ENCODE measurements at places on chromosomes 7 and 10.

- DNase-seq = no peak
Measured at GRCh38 chr10:86506062-86506461, 15.5 kb downstream of the WAPL start.

GRCh38 chr7:36639826-36640225 lies 84.5 kb downstream of the AOAH start:
- DNase-seq = peak; percentile 76

DNA sequence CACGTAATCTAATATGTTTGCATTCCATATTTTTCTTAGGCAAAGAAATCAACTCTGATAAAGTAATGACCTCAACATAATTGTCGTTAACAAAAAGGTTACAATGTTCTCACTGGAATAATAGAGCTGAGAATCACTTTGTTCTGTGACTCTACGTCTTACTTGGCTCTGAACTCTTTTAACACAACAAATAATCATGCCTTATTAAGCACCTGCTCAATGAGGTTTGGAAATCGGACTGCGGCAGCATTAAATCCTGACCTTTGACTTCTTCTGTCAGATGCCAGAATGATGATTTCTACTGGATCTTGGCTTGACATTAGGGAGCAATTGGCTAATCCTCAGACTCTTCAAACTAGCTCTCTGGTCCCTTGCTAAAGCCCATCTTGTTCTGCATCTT lies 233.6 kb downstream of the SEMA3D start:
- no peak for DNase-seq

- no peak for DNase-seq
Measured at GRCh38 chr10:119468542-119469324, 73.8 kb downstream of the RGS10 start.

DNA sequence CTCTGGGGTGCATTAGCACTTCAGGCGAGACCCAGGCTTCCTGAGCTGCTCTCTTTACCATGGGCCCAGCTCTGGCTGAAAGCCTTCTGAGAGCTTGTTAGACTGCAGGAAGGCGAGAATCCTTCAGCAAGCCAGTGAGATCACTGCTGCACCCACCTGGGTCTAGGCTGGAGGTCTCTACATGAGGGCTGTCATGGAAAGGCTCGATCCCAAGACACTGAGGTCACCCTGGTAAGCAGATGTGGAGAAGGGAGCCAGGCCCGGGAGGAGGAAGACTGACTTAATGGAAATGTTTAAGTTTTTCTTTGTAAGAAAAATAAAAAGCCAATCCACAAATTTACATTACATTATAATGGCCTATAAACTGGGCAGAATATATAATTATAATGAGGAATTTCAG lies 684.5 kb downstream of the TNS3 start:
- no peak for DNase-seq

DNA sequence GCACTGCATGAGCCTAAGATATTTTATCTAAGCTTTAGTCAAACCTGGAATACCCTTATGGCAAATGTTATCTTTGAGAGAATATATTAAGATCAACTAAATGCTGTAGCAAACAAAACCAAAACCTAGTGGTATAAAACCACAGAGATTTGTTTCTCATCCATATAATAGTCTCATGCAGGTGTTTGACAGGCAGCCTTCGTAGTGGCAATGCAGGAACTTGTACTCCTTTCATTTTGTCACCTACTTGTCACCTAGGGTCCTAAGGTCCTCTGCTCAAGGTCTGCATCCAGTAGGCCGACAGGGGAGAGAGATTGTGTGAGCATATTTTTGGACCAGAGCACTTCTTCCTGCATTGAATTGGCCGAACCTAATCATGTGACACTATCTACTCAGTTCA lies 352.6 kb downstream of the GPR37 start:
- DNase-seq = no peak

GRCh38 chr10:70549351-70549961 lies 53.1 kb downstream of the PRF1 start:
- DNase-seq = no peak

GRCh38 chr7:88689821-88690220 lies 69.7 kb upstream of the ZNF804B start:
- DNase-seq = no peak

DNA sequence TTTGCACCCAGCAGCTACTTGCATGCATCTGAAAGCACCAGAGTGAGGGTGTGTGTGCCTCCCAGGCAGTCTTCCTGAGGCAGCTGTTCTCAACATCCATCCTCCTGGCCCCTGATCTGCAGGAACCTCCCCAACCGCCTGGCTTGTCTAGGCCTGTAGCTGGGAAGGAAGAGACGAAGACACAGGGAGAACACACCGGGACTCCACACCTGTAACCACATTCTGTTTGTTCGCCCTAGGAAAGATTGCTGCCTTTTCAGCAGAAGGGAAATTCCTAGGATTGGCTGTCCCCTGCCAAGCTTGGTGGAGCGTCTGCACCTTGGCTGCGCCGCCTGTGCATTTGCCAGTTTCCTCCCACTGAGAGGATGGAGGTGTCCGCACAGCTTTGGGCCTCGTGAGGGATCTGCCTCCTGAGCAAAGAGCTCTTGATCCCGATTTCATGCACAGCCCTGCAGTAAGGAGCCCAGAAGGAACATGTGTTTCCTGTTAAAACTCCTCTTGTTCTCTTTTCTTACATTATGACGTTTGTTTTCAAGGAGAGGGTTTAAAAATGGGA lies 154.6 kb downstream of the TPST1 start:
- no peak for DNase-seq

DNA sequence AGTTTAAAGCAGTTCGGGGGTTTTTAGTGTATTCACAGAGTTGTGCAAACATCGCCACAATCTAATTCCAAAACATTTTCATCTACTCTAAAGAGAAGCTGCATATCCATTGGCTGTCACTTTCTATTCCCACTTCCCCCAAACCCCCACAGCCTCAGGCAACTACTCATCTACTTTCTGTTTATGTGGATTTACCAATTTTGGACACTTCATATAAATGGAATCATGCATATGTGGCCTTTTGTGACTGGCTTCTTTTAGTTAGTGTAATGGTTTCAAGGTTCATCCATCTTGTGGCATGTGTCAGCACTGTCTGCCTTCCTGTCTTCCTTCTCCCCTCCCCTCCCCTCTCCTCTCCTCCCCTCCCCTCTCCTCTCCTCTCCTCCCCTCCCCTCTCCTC lies 78.5 kb upstream of the FZD1 start:
- no peak for DNase-seq

GRCh38 chr7:95220328-95220727 lies 104.0 kb downstream of the PON1 start:
- no peak for DNase-seq

DNA sequence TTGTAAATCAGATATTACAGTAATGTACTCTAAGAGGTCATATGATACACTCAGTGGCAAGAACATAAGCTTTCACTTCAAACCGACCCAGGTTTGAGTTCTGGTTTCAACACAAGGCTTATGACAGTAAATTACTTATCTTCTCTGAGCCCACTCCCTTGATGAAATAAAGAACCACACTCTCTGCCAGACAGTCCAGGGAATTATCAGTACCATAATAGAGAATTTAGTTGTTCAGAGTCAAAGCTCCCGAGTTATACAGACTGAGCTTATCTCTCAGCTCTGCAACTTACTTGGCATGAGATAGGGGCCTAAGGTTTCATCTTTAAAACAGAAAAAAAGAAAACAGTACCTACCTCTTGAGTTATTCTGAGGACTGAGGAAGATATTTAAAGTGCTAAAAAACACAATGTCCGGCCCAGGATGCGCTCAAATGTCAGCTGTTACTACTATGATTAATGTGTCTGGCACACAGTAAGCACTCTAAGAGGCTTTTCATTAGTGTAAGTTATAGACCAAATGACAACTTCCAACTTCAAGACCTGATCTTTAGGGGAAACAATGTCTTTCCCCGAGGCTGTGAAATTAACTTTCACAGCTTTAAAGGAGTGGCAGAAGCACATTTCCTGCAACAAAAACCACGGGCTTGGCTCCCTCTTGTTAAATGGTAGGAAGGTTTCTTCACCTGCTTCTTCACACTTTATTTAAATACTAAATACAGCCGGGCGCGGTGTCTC lies 38.1 kb downstream of the UBE2H start:
- DNase-seq = peak; percentile 3

DNA sequence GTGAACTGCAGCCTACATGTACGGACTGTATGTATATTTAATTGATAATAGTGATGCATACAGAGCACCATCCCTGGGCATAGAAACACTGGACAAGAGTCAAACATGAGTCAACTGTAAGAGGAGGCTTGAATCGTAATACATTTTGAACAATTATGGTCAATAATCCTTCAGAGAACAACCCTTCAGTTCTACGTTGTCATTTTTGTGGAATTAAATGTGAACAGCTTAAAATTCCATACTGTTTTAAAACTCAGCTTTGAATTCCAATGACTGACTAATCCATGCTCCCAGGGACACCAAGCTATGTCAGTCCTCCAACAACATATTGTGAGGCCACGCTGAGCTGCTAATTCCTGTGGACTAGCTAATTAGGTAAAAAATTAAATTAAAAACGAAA lies 41.5 kb upstream of the KMT2E start:
- DNase-seq = no peak

GRCh38 chr10:68406111-68406814 lies 814 bp downstream of the RUFY2 start:
- DNase-seq = peak; percentile 9

Data from CD4-positive, alpha-beta T cell treated with Interleukin-6 at 100 ng/mL for 8 hours (primary cell).